ENCODE measurements at places on chromosomes 3 and 15.

DNA sequence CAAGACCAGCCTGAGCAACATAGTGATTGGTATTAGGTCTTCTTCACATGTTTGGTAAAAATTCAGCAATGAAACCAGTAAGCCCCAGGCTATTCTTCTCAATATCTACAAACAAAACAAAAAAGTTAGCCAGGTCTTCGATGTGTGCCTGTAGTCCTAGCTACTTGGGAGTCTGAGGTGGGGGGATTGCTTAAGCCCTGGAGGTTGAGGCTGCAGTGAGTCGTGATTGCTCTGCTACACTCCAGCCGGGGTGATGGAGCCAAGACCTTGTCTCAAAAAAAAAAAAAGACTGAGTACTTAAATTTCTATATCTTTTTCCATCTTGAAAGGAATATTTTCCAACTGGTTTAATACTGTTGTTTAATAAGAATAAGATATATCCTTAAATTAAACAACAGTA is 106.8 kb downstream of the MBNL1 start:
- DNase-seq: no peak

DNA sequence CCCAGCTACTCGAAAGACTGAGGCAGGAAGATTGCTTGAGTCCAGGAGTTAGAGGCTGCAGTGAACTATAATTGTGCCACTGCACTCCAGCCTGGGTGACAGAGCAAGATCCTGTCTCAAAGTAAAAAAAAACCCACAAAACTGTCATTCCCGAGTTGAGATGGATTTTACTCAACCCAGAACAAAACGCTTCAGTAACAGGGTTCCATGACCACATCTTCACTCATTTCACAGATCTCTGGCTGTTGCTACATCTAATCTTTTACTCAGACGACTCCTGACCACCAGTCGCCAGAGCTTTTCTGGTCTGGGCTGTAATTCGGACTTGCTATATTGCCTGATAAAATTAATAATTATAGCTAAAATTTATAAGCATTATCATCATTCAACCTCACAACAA is 2.4 kb downstream of the DRD3 start:
- no peak for DNase-seq

- no peak for DNase-seq
Observed at GRCh38 chr3:61928039-61928438, 366.7 kb downstream of the PTPRG start.

GRCh38 chr15:96893159-96893906 is 562.8 kb downstream of the NR2F2 start:
- peak; percentile 20 for DNase-seq

GRCh38 chr3:122688996-122689395 is 8.4 kb downstream of the PARP14 start:
- no peak for DNase-seq

- DNase-seq: no peak
Observed at GRCh38 chr3:168801794-168802193, 706.1 kb upstream of the GOLIM4 start.

GRCh38 chr3:29515451-29515850 is 234.6 kb downstream of the RBMS3 start:
- DNase-seq: peak; percentile 38

DNA sequence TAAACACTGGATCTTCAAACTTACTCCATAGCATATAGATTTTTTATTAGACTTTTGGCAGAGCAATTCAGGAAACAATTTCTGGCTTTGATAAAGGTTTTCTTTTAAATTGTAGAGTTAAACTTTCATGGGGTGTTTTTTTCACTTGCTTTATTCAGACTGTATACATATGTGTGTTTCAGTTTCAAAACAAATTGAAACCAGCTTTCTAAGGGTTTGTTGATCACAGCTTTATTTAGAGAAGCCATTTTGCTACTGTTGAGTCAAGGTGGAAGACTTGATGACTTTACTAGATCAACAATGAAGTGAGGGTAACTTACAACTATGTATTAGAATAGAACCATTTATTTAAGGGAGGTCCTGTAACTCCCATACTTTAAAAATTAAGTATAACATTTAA is 6.2 kb downstream of the UBE2E1 start:
- DNase-seq: no peak

DNA sequence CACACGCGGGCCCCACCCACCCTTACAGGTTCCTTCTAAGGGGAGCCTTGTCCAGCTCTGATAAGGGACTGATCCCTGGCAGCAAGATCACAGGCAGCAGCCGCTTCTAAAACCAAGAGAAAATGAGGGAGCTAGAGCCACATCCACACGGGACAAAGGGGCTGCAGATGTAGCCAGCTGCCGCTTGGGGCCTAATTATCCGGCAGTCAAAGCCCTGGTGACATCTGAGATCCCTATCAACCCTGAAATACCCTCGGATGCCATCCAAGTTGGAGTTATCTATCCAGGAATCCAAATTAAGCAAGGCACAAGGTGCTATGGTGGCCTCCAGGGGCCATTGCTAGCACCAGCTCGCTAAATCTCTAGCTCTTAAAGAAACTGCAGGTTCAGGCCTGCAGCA is 248.3 kb downstream of the VPS13C start:
- DNase-seq: no peak

- DNase-seq: no peak
Observed at GRCh38 chr15:91520850-91521249, 332.7 kb upstream of the SLCO3A1 start.

DNA sequence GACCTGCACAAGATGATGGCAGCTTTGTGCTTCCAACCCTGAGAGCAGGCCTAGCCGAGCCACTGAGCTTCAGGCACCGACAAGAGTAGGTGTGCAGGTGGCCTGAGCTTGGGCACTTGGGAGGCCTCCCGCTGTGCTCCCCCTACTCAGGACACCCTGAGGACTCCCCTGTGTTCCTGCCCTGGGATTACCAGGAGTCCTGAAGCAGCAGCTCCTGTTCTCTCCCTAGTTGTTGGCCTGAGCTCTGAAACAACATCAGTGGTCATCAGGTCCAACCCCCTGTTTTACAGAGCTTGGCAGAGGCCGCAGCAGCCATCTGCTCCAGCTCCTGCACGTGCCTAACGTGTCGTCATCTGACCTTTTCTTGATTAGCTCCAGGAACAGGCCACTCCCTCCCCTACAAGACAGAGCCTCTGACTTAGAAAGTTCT is 8.0 kb upstream of the MESP2 start:
- no peak for DNase-seq

DNA sequence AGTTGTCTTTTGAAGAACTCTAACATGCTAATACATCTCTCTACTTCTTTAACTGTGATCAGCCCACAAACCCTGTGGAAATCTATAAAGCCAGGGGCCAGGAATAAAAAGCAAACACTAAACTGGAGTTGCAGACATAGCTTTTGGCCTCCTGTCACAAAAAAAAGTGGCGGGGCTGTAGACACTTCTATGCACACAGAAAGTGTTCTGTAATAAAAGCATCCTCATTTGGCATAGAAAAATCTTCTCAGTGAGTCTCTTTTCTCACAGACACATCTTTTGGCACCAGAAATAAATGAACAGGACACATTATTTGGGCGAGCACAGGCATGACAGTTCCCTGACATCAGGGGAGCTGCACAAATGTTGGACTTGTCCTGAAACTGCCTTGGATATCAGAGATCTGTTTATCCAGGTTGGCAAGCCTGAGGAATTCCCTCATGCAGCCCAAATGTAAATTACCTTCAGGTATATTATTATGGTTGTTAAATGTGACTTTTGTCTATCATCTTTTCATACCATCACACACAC is 355.4 kb downstream of the FGF12 start:
- DNase-seq: no peak

DNA sequence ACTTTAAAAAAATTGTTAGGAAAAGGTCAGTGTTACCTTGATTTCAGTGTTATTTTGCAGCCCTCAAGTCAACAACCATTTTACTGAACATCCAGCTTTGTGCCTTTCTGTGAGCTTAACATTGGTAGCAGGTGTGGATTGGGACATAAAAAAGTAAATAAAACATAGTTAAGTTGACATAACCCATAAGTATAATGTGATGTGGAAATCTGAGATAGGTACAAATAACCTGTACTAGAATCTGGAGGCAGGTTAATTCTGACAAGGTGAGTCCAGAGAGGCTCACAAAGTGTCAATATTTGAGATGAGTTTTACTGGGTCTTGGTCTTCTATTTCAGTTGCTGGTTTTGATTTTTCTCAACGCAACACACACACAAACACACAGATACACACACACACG is 151.3 kb downstream of the LPP start:
- DNase-seq: no peak

- DNase-seq: no peak
Observed at GRCh38 chr3:141528800-141529199, 42.0 kb downstream of the RASA2 start.

- no peak for DNase-seq
Observed at GRCh38 chr3:184993394-184993793, 159.5 kb downstream of the C3orf70 start.

GRCh38 chr3:157920822-157921700 is 185.2 kb downstream of the SHOX2 start:
- no peak for DNase-seq

DNA sequence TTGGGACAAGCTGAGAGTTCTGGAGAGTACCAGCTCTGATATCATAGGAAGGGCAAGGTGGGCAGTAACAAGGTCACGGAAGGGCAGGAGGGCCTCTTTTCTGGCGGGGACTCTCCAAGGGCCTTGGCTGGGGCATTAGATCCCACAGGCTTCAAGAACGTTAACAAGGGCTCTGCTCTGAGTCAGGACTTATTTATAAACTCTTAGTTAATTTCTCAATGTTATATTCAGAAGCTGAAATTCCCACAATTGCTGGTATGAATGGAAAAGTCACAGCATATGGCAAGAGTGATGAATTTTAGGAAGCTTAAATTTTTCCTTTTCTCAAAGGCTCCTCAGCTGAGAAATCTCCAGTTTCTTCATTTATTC is 320.2 kb upstream of the TBC1D5 start:
- DNase-seq: no peak

DNA sequence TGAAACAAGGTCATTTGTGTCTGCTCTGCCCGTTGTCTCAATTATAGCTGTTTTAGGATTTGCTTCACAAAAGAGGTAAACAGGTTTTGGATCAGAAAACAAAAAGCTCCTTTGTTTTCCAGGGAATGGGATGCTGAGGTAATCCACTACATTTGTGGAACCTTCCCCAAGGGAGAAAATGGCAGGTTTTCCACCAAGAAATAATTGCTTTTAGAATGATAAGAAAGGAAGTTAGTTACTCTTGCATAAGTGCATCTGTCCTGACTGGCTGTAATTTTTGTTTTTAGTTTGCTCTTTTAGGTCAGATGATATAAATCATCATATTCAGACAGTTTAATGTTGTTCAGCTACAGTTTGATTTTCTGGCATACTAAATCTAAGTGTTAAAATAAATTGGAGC is 198.5 kb upstream of the COL8A1 start:
- DNase-seq: no peak

DNA sequence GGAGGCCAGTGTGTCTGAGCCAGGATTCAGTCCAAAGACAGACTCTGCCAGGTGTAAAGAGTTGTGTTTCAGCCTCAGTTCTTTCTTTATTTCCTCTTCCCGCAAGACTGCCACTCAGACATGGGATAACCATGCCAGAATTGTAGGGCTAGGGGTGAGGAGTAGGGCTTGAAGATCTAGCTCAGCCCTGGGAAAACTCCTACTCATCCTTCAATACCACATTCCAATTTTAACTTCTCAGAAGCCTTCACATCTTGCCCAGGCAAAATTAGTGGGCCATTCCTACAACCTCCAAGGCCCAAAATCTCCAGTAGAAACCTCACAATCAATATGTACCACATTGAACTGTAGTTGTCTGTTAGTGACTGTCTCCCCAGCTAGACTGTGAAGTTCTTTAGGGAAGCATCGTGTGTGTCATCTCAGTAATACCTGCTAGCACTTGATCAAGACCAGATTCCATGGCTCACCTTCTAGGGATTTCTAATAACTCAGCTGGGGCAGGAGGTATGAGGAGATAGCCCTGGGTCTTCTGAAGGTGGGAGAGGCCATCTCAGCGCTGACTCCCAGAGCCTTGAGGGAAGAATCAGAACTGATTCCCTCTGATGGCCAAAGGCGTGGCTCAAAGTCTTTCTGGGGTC is 19.7 kb downstream of the HRH1 start:
- no peak for DNase-seq

GRCh38 chr15:37122703-37123102 is 22.4 kb upstream of the MEIS2 start:
- DNase-seq: no peak

DNA sequence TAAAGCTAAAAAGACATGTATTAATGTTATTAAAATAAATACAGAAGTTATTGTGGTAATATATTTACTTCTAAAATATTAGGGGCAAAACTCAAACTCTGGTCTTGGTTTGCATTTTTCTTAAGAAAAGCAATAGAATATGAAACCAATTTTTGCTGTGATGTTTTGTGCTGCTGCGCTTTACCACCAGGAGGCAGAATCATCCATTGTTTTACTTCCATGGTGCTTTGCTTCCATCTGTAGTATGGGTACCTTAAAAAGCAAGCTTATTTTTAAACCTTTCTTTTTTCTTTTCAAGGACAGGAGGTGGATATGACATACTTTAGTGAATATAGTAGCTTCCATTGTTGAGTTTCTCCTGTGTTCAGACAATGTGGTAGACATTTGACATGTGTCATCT is 46.6 kb upstream of the MRPL3 start:
- DNase-seq: no peak

DNA sequence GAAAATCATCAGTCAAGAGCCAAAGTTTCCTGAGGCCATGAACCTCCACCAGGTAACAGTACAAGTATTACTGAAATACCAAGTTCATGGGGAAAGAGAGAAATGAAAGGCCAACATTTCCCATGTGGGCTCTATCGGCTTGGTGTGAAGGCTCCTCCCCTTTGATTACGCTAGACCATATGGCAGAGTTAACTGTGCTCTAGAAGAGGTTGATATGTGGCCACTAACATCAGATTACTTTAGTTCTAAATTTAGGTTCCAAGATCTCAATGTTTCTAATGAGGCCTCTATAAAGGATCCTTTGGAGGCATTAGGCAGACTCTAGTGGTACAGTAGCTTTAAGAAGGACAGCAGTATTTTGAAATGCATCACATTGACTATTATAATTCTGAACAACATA is 127.1 kb downstream of the SEMA6D start:
- no peak for DNase-seq

GRCh38 chr15:69390575-69390974 is 23.6 kb upstream of the KIF23 start:
- DNase-seq: no peak

- DNase-seq: no peak
Observed at GRCh38 chr3:11665331-11665730, 21.6 kb upstream of the VGLL4 start.

All from iPS DF 19.7 (cell line).